ENCODE measurements at places on chromosomes 5 and 9.

GRCh38 chr5:90854169-90854568, 295.6 kb downstream of the ADGRV1 start:
- no peak for DNase-seq

DNA sequence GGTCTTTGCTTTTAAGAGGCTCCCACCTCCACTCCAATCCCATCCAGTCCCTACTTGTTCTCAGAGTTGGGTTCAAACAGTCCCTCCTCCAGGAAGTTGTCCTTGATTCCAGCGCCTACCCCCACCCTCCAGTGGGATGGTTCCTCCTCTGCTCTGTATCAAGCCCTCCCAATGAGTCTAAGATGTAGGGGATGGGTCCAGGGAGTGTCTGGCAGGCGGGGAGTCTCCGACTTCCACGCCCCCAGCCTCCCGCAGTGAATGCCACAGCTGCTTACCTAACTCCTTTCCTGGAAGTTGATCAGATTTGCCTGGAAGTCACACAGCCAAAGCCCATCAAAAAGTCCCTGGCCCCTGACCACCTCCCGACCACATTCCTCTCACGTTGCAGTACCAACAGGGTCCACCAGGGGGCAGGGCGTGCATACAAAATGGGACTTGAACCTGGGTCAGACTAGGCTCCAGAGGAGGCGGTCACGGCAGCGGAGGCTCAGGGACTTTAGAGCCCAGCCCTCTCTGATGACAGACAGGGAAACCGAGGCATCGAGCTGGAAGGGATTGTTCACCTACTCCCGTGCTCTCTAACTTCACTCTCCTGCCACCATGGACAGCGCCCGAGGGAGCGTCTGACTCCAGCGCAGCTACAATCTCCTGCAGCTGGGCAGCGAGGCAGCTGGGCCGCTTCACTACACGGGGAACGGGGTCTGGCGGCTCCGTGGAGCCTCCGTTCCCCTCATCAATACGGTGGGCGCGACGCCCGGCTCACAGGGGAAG, 25.0 kb upstream of the TDRD7 start:
- peak; percentile 57 for DNase-seq

DNA sequence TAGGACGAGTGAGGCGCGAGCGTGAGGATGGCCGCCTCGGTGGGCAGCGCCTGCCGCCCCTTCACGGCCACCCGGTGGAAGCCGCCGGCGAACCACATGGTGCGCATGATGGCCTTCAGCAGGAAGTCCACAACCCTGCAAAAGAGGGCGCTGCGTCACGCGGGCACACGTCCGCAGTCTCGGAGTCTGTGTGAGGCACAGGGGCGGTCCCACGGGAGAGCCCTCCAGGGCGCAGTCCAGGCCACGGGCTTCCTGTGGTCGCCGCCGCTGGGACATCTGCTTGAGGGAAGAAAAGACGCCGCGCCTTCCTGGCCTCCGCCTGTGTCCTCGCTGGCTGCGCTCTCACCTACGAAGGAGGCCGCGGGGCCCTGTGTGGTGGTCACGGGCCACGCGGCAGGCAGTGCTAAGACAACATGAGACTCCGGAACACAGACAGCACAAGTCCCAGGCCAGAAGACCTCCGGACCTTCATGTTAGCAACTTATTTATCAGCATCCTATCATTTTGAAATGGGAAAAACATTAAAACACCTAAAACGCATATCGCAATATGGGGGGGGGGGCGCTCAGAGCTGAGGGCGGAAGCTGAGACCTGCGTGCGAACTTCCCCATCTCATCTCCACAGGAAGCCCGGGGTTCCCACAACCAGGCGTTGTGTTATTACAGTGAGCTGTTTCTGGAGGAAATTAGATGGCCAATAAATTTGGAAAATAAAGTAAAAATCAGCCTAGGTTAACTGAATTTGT, 28.8 kb downstream of the LPCAT1 start:
- no peak for DNase-seq

GRCh38 chr9:126781186-126782052, 23.4 kb upstream of the ZBTB43 start:
- peak; percentile 81 for DNase-seq

- no peak for DNase-seq
Observed at GRCh38 chr9:12689233-12689632, 4.0 kb upstream of the TYRP1 start.

- DNase-seq: no peak
Observed at GRCh38 chr9:20225826-20226225, 396.5 kb downstream of the MLLT3 start.

DNA sequence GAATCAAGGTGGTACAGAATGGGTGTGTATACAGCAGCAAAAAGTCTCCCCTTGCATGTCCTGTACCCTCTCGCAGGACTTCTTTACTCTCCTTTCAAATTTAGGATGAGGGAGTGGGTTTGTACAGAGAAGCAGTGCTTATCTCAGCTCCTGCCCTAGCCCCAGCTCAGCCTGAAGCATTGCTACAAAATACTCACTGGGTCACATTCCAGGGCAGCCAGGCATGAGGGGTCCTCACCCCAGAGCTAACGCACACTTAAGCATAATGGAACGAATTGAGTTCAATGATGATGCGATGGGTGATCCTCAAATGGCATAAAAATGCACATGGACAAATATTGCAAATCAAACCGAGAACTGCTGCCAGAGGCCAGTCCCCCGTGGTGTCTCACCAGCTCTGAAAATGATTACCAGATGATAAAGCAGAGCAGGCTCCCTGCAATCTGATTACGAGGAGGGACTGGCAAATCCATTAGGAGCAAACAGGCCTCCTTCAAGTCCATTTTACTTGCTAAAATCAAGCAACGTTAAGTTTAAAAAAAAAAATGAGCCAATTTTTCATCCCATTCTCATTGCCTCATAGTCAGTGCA, 231.6 kb upstream of the TAS2R1 start:
- no peak for DNase-seq

- peak; percentile 22 for DNase-seq
Observed at GRCh38 chr5:88089719-88090390, 178.8 kb downstream of the TMEM161B start.

DNA sequence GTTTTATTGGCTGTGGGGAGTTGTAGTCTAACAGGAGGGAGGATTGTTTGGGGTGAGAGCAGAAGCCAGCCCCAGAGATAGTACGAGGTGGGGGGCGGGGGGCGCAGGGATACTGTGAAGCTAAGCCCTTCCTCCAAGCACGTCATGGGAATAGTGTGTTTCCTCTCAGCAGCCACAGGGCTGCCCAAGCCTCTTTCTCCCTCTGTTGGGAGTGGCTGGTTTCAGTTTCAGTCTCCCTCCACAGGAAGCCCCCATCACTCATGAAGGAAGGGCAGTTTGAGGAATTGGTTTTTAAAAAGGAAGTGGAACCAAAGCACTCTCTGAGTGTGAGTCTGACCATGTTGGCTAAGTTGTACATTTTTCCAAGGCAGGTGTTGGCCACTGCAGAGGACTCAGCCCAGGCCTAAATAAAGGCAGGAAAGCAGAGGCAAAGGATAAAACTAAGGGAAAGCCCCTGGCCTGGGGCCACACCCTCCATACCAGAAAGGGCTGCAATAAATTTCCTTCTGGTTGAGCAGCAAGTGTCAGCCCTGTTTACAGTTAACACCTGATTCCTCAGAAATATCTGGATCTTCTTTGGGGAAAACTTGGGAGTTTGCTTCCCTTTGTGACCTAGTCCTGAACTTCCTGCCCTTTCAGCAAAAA, 3.2 kb downstream of the RAB24 start:
- no peak for DNase-seq

GRCh38 chr9:95733741-95734666, 141.5 kb upstream of the ERCC6L2 start:
- DNase-seq: no peak

DNA sequence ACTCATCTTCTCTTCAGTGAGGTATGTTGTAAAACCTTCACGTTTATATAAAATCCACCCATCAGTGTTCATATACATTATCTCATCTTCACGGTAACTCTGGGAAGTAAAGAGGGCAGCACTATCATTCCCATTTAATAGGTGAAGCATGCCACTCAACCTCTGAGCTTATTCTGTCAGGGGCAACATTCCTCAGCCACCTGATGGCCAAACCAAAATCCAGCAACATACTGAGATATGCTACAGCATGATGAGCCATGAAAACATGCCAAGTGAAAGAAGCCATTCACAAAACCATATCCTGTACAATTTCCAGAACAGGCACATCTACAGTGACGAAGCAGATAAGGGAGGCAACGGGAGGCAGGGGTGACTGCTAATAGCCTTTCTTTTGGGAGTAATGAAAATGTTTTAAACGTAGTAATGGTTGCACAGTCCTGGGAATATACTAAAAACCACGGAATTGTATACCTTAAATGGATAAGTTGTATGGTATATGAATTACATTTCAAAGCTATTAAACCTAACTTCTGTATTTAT, 167.4 kb downstream of the TSSK1B start:
- no peak for DNase-seq

DNA sequence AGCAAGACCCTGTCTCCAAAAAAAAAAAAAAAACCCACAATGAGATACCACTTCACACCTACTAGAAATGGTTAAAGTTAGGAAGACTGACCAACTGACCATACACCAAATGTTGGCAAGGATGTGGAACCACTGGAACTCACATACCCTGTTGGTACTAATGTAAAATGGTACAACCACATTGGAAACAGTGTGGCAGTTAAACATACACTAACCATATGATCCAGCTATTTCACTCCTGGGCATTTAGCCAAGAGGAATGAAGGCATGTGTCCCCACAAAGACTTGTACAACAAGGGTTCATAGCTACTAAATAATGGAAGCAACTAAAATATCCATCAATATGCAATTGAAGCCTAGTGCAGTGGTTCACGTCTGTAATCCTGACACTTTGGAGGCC, 21.3 kb downstream of the NAIF1 start:
- no peak for DNase-seq

DNA sequence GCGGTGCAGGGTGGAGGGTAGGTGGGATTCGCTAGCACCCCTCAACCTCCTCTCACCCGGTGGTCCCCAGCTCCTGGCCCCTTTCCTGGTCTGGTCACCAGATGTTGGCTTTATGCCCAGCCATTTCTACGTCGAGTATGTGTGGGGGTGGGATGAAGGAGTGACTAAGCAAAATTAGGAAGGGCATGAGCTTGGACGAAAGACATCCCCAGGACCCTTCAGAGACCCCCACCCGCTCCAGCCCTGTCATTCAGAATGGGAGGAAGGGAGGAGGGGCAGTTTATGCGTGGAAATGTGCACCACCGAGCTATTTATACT, 742 bp downstream of the BHMT2 start:
- no peak for DNase-seq

GRCh38 chr5:132205385-132206125, 22.1 kb downstream of the P4HA2 start:
- no peak for DNase-seq

GRCh38 chr5:146395193-146395592, 51.9 kb upstream of the TCERG1 start:
- no peak for DNase-seq

- peak; percentile 15 for DNase-seq
Observed at GRCh38 chr5:78810098-78810920, 161.7 kb upstream of the LHFPL2 start.

Data from cerebellar cortex (tissue), 1 donor.